SHP77 (cell line): ENCODE measurements at places on chromosomes 5 and 9.
A peak's percentile ranks its signal among the peaks of the same experiment; 100 is the strongest.

DNA sequence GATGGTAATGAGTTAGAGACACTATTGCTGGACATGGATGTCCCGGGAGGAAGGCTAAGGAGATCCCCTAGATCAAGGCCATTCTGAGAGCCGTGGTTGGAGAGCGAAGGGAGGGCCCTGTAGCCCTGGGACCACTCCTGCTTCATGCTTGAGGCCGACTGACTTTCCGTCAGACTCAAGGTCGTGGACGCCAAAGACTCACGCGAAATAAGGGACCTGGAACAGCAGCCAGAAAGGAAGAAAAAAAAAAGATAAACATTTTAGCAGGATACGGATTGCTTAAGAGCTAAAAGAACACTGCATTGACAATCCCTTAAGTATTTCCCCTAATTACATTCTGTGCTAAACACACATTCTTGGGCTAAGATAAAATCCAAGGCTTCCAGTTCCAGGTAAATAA is 181.2 kb downstream of the GLIS3 start:
- DNase-seq = no peak

- DNase-seq = peak; percentile 31
Measured at GRCh38 chr9:135991771-135992170, 30.6 kb upstream of the UBAC1 start.

DNA sequence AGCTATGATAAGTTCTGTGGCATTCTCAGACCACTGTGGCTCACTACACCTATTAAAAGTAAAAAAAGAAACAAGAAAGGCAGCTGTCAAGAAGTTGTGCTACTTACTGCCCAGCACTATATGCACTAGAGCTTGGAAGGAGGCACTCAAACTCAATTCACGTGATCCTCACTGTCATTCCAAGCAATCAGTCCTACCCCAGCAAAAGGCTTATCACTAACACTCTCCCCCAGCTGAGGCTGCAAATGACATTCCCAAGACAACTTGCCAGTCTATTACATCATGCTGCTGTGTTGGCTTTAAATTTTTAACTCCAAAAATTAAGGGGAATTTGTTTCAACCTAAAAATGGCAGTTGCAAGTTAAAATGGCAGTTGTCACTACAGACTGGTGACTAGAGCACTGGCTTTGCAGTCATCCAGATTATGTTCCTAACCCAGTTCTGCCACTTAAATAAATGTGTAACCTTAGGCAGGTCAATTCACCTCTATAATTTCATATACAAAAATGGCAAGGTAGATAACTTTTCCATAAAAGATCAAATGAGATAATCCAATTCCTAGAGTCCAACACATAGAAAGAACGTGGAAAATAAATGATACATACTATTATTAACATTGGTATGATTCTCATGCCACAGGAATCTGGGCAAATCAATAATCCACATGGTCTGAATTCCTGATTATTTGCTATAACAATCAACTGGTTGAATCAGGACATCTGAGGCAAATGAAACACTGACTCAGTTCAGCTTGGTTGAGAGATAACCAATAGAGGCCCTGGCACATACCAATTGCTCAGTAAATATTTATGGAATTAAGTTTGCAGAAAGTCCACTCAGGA is 52.4 kb downstream of the FBXW11 start:
- no peak for DNase-seq

- no peak for DNase-seq
Measured at GRCh38 chr5:14227513-14227912, 84.4 kb downstream of the TRIO start.

GRCh38 chr5:181215997-181216989 is 6.8 kb upstream of the TRIM41 start:
- no peak for DNase-seq

DNA sequence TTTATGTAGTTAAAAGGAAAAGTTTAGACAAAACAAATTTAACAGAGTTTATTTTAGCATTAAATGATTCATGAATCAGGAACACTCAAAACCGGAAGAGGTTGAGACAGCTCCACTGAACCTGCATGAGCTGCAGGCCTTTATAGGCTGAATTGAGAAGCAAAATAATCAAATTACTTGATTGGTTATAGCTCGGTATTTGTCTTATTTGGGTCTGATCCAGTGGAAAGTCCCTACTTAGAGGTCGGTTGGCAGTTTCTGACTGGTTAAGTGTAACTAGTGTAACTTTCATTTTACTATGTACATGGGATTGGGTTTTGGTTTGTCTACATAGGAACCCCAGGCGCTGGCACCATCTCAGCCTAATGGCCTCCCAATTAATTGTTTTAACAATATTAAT is 74.1 kb upstream of the PIK3R1 start:
- DNase-seq = no peak

GRCh38 chr5:97022898-97023297 is 87.0 kb downstream of the LNPEP start:
- no peak for DNase-seq

- DNase-seq = peak; percentile 86
Measured at GRCh38 chr9:89814340-89815040, 209.7 kb downstream of the GADD45G start.

GRCh38 chr5:147831465-147831864 is at the start of gene SPINK1:
Gene SPINK1, minus strand, starts transcription at chr5:147831671. Its CDS starts 94 bp downstream, at chr5:147831577.
- no peak for DNase-seq
